NCI-H1930 (cell line): ENCODE measurements at places on chromosomes 1 and 21.

GRCh38 chr1:100134872-100135271 is 1.9 kb downstream of the TRMT13 start:
- DNase-seq, result no peak

DNA sequence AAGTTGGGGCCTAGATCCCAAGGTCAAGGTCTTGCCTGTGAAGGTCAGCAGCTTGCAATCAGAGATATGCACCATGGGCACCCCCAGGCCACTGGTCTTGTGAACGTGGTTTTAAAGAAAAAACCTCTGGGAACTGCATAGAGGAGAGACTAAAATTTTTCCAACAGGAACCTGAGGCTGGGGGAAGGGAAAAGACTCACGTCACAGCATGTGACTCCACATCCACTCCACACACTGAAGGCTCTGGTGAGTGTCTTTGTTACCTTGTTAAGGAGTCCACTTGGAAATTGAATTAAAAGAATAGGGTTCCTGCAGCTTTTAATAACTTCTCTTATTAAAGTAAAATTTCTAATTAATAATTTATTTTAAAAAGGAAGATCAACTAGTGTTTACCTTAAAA is 224.9 kb downstream of the DAB1 start:
- DNase-seq, result no peak

DNA sequence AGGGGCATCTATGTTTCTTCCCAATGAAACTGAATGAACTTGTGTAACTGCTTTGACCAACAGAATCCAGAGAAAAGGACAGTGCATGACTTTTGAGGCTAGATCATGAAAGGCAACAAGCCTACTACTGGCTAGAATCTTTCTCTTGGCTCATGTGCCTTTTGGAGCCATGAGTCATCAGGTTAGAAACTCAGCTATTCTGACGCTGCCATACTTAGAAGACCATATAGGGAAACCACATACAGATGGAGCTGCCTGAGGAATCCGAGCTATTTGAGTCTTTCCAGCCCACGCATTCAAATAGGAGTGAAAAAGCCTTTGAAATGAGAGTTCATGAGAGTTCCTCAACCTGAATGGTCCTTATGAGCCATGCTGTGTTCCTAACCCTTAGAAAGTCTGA is 738.5 kb upstream of the CHRM3 start:
- DNase-seq, result no peak

- DNase-seq, result no peak
These were observed 152.0 kb downstream of the ETS2 start for GRCh38 chr21:38957575-38958322.

DNA sequence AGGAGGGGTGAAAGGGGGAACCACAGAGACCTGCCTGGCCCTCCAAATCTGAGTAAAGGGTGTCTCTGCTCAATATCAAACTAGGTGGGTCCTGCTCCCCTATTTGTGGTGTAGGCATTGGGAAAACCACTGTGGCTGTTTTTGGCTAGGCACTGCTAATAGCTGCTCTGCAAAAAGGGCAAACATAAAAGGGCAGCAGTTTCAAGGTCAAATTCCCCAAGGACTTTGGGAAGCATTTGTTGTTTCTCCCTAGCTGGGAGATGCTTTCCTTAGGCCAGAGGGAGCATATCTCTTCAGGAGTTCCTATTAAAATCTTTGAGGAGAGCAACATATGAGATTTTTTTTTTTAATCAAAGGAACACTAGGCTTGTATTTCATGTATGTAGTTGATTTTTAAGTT is 2.4 kb downstream of the C1orf162 start:
- no peak for DNase-seq

DNA sequence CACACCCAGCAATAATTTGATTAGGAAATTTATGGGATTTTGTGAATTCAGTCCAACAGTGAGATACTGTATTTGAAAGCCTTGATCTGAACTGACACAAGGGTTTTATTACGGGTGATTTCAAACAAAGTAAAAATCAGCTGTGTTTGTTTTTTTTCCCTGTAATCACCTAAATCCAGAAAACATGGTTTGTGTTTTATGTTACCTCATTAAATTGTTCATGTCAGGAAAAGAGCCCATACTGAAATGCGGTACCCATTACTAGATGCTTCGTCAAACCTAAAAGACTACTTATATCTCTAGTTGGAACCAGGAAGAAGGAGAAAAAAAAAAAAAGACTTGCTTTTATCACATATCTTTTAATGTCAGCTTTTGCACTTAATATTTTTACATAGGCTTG is 811.9 kb upstream of the RGS18 start:
- no peak for DNase-seq

GRCh38 chr21:34880401-34880800 is 168.7 kb downstream of the RUNX1 start:
- no peak for DNase-seq

DNA sequence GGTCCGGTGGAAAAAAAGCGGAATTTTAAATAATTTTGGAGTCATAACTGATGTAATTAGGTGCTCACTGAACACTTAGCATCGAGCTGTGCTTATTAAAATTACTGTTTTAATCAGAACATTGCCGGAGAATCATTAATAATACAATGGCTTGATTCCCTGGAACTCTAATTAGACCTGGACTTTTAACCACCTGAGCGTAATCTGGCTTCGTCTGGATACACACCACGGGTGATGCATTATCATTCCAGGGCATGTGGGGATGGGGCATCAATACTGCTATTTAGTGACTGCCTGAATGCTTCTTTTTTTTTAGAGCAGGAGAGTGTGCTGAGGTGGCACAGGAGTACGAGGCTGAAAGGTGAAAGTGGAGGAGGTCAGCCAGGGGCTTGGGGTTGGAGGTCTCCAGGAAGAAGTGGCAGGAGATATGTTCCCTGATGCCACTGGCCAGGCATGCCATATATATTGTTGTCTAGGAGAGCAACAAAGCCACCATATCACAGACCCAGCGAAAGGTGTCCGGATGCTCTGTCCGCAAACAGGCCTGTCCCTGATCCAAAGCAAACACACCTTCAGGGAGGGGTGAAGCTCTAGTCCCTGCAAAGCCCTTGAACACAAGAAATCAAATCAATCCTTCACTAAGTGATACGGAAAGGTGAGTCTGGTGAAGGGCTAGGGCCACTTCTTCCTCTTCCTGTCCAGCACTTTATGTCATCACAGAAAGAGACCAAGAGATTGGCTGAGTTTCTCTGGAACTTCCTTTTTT is 125.2 kb downstream of the PLXNA2 start:
- no peak for DNase-seq

GRCh38 chr1:155022136-155022926 is 11.2 kb downstream of the DCST2 start:
- DNase-seq, result no peak
